Type B pancreatic cell (in vitro differentiated cells): ENCODE measurements at places on chromosomes 1 and 21.

DNA sequence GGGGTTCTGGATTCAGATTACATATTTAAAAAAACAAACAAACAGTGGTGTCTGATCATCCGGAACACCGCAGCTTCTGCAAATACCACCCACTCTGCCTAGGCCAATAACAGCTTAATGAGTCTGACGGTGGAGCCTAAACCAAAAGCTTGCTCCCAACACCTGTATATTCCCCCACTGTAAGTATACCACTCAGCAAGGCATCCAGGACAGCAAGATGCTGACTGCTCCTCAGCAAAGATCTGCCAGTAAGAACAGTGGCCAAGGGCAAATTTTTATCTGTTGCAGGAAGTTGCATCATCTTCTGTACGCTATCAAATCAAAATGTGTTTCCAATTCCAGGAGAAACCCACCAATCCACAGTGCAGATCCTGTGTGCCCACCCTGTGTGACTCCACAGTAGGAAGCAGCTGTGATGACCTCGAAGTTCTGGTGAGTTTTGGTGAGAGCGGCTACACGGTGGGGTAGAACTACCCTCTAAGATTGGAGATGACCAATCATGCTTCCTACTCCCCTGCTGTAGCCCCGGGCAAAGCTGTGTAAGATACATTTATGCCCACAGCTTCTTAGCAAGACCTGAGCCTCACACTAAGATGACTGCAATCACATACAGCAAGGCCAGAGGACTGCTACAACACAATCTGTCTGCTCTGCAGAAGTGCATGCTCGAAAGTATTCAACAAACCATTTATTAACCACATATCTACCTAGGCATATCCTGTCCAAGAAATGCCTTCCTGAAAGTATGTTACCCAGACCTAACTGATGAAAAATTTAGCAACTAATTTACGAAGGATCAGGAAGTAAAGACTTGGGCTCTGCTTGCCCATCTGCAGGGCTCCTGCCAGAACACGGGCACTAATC lies 30.5 kb downstream of the SIPA1L2 start:
- DNase-seq: no peak

GRCh38 chr1:234562334-234562733 lies 47.6 kb downstream of the IRF2BP2 start:
- DNase-seq: no peak

- DNase-seq: no peak
Observed at GRCh38 chr1:64584479-64584878, 114.5 kb downstream of the CACHD1 start.

GRCh38 chr1:7422561-7422960 lies 348.5 kb upstream of the VAMP3 start:
- DNase-seq: peak; percentile 43

GRCh38 chr1:201602413-201603265 lies 63.7 kb downstream of the NAV1 start:
- no peak for DNase-seq

GRCh38 chr1:37915476-37916093 lies 31.3 kb downstream of the INPP5B start:
- DNase-seq: no peak

DNA sequence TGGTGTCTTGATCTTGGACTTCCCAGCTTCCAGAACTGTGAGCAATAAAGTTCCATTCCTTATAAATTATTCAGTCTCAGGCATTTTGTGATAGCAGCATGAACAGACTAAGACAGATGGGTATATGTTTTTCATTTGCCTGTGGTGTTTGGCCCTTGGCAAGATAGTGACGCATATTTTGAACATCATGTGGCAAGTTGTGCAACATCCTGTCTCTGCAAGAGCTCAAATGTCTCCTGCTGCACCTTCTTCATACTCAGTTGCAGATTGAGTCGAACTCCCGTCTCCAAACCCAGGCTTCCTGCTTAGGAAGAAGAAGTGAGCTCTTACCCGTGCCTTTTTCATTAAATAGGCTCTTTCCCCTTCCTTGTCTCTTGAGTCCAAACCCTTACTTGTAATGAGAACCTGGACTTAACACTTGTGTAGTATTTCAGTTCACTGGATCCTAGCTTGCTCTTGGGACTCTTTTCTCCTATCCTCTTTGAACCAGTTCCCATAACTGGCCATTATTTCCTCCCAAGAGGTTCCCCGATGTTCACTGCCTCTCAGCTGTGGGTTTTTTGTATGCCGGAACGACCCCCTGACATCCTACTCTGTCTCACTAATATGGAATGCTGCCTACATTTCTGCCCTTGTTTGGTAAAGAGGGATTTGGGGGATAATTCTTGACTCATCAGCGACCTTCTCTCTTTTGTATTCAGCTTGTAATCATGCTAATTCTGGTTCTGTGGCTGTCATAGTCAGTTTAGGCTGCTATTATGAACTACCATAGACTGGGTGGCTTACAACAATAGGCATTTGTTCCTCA lies 125.0 kb upstream of the KCNK2 start:
- no peak for DNase-seq

- DNase-seq: no peak
Observed at GRCh38 chr1:43934101-43934985, 742 bp downstream of the ARTN start.

DNA sequence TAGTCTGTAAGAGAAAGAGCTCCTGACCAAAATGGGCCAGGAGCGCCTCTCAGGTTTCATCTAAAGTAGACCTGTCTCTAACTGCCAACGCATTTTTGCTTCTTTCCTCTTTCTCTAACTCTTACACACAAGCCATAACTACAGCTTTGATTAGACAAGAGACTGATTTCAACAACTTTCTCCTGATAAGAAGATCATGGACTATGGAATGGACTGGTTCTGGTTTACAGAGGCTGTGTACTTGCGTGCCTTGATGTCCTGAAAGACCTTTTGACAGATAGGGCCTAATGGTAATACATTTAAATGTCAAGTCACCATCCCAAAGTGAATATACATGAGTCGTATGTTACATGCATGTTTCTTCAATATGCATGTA lies 3.7 kb upstream of the SETD4 start:
- DNase-seq: no peak

GRCh38 chr1:38175121-38175520 lies 128.5 kb upstream of the POU3F1 start:
- no peak for DNase-seq

DNA sequence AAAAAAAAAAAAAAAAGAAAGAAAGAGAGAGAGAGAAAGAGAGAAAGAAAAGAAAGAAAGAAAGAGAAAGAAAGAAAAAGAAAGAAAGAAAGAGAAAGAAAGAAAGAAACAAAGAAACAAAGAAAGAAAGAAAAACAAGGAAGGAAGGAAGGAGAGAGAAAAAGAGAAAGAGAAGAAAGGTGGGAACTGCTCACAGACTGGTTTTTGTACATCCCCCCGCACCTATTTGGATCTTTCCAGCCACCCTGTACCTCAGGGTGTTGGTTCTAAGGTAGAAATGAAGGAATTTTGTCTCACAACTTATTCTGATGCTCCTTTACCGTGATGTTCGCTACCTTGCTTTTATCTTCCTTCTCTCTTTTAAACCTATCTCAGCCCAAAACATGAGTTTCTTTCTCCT lies 43.3 kb upstream of the RGS18 start:
- no peak for DNase-seq

- no peak for DNase-seq
Observed at GRCh38 chr1:179318491-179318890, 24.9 kb downstream of the SOAT1 start.

DNA sequence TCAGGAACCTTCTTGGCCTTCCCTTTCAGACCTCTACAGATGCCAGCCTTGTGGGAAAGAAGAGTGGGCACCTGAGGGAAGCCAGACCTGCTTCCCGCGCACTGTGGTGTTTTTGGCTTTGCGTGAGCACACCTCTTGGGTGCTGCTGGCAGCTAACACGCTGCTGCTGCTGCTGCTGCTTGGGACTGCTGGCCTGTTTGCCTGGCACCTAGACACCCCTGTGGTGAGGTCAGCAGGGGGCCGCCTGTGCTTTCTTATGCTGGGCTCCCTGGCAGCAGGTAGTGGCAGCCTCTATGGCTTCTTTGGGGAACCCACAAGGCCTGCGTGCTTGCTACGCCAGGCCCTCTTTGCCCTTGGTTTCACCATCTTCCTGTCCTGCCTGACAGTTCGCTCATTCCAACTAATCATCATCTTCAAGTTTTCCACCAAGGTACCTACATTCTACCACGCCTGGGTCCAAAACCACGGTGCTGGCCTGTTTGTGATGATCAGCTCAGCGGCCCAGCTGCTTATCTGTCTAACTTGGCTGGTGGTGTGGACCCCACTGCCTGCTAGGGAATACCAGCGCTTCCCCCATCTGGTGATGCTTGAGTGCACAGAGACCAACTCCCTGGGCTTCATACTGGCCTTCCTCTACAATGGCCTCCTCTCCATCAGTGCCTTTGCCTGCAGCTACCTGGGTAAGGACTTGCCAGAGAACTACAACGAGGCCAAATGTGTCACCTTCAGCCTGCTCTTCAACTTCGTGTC lies 995 bp upstream of the ZBTB48 start:
- DNase-seq: no peak

GRCh38 chr1:109160071-109160840 lies 46.3 kb downstream of the ELAPOR1 start:
- no peak for DNase-seq

- DNase-seq: no peak
Observed at GRCh38 chr1:43975249-43975961, 645 bp downstream of the ATP6V0B start.

DNA sequence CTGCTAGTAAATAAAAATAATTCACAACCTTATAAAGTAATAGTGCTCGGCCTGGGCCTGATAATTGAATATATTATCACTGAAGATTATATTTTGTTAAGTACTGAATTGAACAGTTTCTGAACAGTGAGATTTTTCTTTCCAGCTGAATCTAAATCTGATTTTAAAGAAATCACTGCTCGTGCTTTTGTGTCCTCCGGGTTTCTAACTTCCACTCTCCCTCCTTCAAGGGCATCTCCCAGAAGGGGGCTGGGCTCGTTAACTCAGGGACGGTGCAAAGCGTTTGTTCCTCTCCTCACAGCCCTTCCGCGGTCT lies 823 bp upstream of the KIF1B start:
- no peak for DNase-seq

DNA sequence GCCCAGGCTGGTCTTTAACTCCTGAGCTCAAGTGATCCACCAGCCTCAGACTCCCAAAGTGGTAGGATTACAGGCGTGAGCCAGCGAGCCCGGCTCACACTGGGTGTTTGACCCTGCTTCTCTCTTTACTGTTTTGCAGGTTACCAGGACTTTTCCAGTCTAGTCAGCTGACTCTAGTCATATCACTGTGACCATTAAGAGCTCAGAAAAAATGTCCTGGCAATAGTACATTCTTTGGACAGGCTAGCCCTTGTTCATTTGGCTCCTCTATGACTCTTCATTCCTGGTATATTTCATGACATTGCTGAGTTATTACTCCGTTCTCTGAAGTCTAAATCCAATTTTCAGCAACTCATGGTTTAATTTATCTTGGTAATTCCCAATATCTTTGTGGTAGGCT lies 8.0 kb upstream of the CA6 start:
- DNase-seq: no peak

- DNase-seq: no peak
Observed at GRCh38 chr1:203828002-203828401, 32.6 kb downstream of the ZBED6 start.

DNA sequence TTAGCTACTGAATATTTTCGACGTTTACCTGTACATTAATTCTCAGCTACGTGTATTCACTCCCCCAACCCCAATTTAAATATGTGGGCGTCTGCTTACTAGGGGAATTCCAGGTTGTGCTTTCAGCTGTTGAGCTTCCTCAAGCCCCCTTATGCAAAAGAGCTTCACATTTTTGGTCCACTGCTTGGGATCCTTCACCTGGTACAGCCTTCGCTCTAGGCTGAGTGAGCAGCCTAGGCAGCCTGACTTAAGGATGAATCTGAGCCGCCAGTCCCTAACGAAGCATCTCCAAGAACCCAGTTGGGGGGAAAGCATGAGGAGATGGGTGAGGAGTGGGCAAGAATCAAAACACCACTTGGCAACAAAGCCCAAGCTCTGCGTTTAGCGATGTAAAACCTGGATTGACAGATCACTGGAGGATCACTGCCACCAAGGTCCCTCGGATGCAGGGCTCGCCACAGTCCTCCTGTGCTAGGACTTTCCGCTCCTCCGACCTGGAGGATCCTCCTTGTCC lies 674 bp downstream of the BCL10 start:
- no peak for DNase-seq

DNA sequence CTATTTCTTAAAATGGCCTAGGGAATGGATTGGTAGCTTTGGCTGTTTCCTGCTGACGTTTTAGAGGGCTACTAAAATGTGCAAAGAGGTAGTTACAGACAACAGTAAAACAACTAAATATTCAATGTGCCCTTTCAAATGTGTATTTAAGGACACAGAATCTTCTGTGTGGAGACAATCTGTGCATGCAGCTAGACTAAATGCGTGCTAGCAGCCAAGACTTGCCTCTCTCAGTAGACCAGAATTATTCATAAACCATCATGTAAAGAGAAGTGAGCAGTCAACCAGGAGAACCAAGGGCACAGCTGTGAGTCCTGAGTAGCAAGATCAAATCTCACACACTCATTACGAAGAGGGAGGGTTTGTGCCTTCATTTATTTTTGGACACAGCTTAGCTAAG lies 160.2 kb upstream of the GREM2 start:
- no peak for DNase-seq

- no peak for DNase-seq
Observed at GRCh38 chr1:209072481-209072880, 511.0 kb upstream of the CAMK1G start.

DNA sequence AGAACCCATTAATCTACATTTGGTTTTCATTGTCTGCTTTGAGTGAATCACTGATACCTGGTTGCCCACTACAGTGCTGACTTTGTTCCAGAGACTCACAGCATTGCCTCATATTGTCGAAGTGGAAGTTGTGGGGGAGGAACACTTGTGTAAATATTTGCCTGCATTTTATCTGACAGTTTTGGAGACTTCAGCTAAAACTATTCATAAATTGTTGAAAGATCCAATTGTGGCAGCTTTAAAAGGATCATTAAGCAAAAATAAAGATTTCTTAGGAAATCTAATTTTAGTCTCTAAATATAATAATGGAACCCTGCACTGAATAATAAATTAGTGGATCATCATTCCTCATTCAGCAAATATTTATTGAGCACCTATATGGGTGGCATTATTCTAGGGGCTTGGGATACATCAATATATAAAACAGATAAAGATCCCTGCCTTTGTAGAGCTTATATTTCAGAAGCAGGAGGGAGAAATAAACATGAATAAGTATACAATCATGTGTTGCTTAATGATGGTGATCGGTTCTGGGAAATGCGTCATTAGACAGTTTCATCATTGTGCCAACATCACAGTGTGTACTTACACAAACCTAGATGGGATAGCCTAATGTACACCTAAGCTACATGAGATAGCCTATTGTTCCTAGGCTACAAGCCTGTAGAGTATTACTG lies 73.5 kb downstream of the OSBPL9 start:
- DNase-seq: no peak

DNA sequence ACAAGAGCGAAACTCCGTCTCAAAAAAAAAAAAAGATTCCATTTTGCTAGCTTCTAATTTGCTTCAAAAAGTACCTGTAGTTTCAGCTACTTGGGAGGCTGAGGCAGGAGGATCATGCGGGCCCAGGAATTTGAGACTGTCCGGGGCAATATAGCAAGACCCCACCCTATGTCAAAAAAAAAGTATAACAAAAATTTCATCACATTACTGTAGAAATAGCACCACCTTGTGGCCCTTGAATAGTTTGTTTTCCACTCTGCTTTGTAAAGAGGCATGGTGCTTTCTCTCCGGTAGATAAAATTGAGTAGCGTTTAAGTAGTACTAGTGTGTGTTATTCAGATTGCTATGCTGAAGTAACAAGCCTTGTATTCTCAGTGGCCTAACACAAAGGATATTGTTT lies 18.2 kb upstream of the MSTO1 start:
- no peak for DNase-seq
